Pons (tissue), 1 donor: ENCODE measurements at places on chromosomes 5 and 9.

- DNase-seq = no peak
Measured at GRCh38 chr5:94397508-94397907, 220.9 kb downstream of the KIAA0825 start.

GRCh38 chr5:163362840-163363371 is 74.5 kb upstream of the CCNG1 start:
- no peak for DNase-seq

GRCh38 chr5:868428-869135 is 17.8 kb upstream of the ZDHHC11 start:
- no peak for DNase-seq

DNA sequence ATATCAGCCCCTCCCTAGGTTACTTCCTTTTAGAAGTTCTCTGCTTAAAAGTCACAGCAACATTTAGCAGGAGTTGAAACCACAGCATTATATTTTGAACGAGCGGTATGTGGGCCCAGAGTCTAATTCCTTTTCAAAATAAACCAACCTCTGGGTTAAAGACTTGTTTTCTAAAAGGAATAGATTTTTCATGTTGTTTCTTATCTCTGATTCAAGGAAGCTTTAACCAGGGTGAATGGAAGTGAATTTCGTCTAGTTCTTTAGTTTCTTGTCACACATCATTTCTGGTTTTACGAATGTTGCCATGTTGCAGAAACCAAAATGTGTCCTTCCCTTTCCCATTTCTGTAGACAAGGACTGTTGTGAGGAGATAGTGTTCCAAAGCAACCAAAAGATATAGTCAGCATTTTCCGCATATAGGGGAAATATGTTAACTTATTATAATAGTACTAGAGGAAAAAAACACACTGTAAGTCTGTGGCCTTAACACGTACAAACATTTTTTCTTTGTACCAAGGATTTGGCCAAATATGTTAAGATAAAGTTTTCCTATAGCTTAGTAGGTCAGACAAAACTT is 142.4 kb downstream of the PCSK5 start:
- no peak for DNase-seq

GRCh38 chr5:167489202-167489601 is 802.2 kb upstream of the WWC1 start:
- DNase-seq = no peak
